ENCODE measurements at places on chromosomes 1 and 21.

GRCh38 chr1:211497489-211498045 is 5.6 kb upstream of the RD3 start:
- no peak for DNase-seq

DNA sequence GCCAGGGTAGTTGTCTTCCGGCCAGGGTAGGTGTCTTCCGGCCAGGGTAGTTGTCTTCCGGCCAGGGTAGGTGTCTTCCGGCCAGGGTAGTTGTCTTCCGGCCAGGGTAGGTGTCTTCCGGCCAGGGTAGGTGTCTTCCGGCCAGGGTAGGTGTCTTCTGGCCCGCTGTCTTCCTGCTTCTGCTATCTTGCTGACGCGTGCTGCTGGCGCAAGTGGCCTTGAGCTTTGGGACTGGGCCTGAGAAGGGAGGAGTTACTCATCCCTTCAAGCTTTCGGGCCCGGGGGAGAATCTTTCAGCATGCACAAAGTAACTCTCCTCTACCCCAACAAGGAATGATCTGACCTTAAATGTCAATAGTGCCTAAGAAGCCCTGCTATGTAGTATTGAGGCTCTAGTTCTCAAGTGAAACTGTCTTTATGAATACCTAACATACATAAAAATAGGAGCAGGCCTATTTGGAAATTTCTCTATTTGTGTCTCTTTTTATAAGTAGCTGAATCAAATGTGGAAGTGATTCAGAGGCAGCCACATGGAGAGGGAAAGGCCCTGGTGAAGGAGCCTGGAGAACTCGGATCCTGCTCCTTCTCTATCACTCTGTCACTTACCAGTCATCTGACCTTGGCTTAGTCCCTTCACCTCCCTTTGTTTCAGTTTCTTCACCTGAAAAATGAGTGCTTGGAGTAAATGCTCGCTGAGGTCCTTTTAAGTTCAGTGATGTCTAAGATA is 65.6 kb downstream of the RGL1 start:
- DNase-seq = no peak

GRCh38 chr1:2198571-2198970 is 4.0 kb upstream of the FAAP20 start:
- no peak for DNase-seq

DNA sequence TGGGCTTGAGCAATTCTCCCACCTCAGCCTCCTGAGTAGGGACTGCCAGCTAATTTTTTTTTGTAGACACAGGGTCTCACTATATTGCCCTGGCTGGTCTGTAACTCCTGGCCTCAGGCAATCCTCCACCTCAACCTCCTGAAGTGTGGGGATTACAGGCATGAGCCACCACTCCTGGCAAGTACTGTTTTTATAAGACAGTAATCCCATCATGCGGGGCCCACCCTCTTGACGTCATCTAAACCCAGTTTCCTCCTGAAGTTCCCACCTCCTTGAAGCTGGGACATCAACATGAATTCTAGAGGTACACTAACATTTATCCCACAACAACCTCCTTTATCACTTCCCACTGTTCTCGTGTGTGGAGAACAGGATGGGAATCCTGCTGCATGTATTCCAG is 104.7 kb downstream of the SPATA46 start:
- DNase-seq = no peak

DNA sequence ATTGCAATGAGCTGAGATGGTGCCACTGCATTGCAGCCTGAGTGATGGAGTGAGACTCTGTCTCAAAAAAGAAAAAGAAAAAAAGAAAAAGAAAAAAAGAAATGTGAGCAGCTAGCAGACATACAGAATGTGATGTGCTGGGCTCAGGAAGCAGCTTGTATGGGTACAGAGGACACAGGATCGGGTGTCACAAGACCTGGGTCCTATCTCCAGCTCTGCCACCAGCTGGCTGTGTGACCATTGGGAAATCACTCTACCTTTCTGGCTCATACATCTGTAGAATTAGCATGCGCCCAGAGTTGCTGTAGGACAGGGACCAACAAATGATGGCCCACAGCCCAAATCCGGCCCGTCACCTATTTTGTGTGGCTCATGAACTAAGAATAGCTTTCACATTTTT is 3.3 kb upstream of the PLA2G2C start:
- DNase-seq = no peak

DNA sequence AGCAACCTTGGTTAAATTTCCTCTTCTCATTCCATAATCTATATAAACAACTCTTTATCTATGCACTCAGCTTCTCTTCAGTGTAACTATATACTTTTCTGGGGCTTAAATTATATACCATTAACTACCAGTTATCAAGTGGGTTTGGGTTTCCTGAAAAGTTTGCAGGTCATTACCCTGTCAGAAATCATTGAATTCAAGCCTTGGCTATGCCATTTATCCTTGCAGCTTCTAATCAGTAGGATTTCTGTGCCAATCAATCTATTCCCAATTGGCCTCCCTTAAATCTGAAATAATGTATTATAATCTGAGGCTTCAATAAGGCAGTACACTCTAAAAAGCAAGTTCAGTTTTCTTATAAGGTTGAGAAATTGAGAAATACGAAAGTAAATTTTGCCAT is 466.5 kb downstream of the NCAM2 start:
- no peak for DNase-seq
